NCI-H1930 (cell line): ENCODE measurements at places on chromosomes 7 and 10.
A peak's percentile ranks its signal among the peaks of the same experiment; 100 is the strongest.

GRCh38 chr10:121644501-121644900 lies 46.3 kb upstream of the FGFR2 start:
- DNase-seq, result no peak

GRCh38 chr10:132912713-132913558 lies 29.4 kb downstream of the CFAP46 start:
- no peak for DNase-seq

GRCh38 chr7:44183386-44183785 lies 5.9 kb downstream of the GCK start:
- DNase-seq, result no peak

- no peak for DNase-seq
These were observed 16.7 kb upstream of the FZD1 start for GRCh38 chr7:91247500-91247899.

GRCh38 chr7:2811476-2812113 lies 32.5 kb downstream of the GNA12 start:
- DNase-seq, result no peak

DNA sequence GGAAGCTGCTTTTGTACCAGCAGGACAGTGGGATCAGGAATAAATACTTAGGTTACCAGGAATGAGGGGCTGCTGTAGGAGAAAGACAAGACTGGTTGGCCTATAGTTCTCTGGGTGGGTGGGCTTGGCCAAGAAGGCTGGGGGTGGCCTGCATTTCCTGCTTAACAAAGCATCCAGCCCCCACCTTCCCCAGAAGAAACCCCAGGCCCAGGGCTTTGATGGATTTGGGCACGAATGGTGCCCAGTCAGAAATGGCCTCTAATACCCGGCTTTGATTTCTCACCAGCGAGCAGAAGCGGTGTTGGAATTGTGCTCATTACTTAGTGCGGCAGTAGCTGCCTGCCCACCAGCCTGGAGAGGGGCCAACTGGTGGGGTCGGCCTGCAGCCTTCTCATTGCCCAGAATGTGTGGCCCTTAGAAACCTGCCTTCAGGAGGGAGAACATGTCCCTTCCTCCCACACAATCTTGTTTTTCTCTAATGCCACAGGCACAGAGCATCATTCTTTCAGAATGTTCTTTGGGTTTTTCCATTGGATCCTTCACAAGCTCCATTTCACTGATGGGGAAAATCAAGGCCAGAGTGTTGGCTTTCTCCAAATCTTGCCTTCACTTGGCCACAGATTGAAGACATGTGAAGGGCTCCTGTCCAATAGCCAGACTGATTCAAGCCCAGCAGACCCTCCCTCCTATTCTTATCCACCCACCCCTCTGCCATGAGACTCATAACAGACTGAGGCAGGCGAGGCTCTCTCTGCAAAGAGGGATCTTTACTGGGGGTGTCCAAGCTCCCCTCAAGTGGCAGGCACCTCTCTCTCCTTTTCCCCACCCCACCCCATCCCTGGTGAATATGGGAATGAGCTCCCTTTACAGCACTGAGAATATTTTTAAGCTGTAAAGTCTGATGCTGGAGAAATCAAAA lies 2.5 kb downstream of the UNC5B start:
- no peak for DNase-seq

DNA sequence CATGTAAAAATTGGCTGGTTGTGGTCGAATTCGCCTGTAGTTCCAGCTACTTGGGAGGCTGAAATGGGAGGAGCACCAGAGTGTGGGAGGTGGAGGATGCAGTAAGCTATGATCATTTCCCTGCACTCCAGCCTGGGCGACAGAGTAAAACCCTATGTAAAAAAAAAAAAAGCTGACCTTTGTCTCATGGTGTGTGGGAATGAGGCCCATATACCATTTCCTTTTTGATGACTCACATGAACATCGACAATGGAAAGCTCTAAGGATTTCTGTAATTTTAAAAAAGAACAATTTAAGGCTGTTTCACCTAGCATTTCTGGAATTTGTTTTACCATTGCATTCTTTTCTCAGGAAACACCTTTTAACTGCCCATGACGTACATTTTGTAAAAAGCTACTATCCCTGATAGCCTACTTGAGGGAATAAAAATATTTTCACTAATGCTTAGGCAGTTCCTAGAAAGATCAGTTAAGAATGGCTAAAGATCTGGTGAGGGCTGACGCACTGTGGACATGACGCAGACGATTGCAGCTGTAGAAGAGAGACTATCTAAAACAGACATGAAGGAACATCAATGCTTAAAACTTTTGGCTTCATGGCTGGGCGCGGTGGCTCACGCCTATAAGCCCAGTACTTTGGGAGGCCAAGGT lies 400.6 kb upstream of the IGFBP3 start:
- DNase-seq, result no peak

- DNase-seq, result no peak
These were observed 68.4 kb upstream of the TMEM229A start for GRCh38 chr7:124101173-124101768.

GRCh38 chr7:22288202-22288601 lies 68.8 kb downstream of the RAPGEF5 start:
- no peak for DNase-seq

GRCh38 chr7:17907014-17907413 lies 33.3 kb downstream of the SNX13 start:
- no peak for DNase-seq

GRCh38 chr7:104980841-104981671 lies 32.9 kb upstream of the KMT2E start:
- peak; percentile 79 for DNase-seq

GRCh38 chr10:23864631-23865147 lies 344.2 kb upstream of the KIAA1217 start:
- no peak for DNase-seq

- no peak for DNase-seq
These were observed 40.8 kb upstream of the HGF start for GRCh38 chr7:81810476-81811155.

DNA sequence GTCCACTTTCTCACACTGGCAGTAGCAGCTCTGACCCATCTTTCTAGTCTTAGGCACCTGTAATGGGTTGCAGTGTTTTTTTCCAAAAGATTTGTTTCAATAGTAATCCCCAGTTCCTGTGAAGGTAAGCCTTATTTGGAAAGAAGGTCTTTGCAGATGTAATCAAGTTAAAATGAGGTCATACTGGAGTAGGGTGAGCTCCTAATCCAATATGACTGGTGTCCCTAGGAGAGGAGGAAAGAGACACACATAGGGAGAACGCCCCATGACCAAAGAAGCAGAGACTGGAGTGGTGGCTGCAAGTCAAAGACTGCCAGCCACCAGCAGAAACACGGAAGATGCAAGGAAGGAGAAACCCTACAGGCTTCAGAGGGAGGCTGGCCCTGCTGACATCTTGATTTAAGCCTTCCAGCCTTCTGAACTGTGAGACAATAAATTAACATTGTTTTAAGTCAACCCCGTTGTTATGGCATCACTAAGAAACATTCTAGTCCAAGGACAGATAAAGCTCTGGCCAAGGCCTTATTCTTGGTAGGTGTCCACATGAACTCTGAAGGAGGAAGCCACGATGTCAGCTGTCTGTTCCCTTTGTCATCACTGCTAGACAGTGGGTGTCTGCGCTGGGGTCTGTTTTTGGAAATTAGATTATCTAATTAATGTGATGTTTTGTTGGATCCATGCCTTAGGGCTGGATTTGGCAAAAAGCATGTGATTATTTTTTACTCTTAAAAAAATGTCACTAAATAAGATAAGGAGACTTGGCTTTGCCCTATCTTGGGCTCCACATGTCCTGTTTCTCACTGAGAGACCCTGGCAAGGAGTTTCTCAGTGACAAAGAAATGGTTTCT lies 214.9 kb downstream of the KCNMA1 start:
- DNase-seq, result no peak

GRCh38 chr10:133170092-133170491 lies 10.1 kb downstream of the KNDC1 start:
- DNase-seq, result no peak

- DNase-seq, result no peak
These were observed 43.3 kb downstream of the ETV1 start for GRCh38 chr7:13946181-13946580.

- DNase-seq, result no peak
These were observed 11.4 kb upstream of the ARHGAP12 start for GRCh38 chr10:31939797-31940708.

GRCh38 chr7:106486331-106486730 lies 174.6 kb downstream of the CCDC71L start:
- DNase-seq, result no peak
